Endodermal cell (in vitro differentiated cells): ENCODE measurements at places on chromosomes 3 and 15. TPM values are rescaled to one million over a fixed set of nuclear protein-coding genes. Genes with fewer than 3 reads are reported as not detected.

DNA sequence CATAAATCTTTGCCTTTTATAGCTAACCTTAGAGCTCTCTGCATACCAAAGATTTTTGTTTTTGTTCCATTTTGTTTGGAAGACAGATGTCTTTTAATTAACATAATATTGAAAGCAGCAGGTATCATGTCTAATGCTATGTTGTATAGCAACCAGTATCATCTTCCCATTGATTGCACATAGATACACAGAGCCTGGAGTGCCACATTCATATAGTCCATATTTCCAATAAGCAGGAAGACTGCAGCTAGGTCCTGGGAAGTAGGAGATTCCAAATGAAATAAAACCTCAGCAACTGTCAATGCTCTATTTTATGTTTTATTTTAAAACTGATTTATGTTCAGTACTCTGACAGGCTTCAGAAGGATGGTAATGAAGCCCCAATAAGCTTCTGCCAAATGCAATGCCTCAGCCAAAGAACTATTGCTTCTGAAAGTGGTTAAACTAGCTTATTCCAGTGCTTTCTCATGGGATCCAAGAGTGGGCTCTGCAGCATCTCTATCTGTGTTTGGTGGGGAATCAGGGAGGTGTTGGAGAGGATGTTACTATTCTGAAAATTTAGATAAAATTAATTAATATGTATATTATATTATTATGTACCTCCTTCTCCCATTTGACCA is 6.5 kb upstream of the KCNMB2 start:
- no peaks in the 10 kb centered on the region for H3K36me3 ChIP-seq
- H3K4me1 ChIP-seq: no peaks in the 10 kb centered on the region
- H3K4me3 ChIP-seq: no peak overlapping the region
- H3K27me3 ChIP-seq: no peaks in the 10 kb centered on the region

DNA sequence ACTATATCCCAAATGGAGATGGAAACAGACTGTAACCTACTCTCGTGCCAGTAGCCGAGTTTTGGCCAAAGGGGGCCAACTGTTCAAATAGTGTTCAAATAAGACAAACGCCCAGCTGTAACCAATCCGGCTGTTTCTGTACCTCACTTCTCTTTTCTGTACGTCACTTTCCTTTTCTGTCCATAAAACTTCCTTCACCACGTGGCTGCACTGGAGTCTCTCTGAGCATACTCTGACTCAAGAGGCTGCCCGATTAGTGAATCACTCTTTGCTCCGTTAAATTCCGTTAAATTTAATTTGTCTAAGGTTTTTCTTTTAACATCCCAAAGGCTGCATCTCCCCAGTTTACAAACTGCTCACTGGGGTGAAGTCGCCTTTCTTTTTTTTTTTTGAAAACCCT is 219.2 kb upstream of the P2RY1 start:
- peaks cover 6% of the 10 kb centered on the region for H3K4me1 ChIP-seq
- no peaks in the 10 kb centered on the region for H3K27me3 ChIP-seq
- no peaks in the 10 kb centered on the region for H3K36me3 ChIP-seq
- DNase-seq: no peak

The GHRL gene
- 0.40 TPM in 1 of 3 replicates, not detected in the others for total RNA-seq

The CORO2B gene
- total RNA-seq: 0.77 and 1.1 TPM in 2 replicates

DNA sequence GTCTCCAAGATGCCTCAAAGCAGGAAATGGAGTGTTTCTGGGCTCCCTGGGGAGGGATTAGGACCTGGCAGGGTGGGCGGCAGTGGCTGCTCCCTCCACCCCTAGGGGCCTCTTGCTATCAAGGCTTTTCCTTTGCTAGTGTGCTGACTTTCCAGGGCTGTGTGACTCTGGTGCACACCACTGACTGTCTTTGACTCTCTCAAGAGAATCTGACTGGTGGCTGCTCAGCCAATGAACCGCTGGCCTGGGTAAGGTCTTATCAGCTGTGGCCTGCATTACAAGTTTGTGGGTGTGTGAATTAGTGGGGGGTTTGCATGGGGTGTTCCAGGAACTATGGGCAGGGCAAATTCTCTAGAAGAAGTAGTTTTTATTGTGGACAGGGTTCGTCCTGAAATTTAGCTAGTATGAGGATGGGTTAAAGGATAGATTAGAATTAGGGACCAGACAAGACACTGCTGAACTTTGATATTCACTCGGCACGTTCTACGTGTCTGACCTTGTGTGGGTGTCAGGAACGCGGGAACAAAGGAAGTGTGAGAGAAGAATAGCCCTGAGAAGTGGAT is 29.5 kb downstream of the SIAH2 start:
- H3K4me1 ChIP-seq: peaks cover 16% of the 10 kb centered on the region
- no peaks in the 10 kb centered on the region for H3K27me3 ChIP-seq
- H3K36me3 ChIP-seq: no peaks in the 10 kb centered on the region
- no peak overlapping the region for H3K4me3 ChIP-seq

The SORD gene
- 34.2 to 40.4 TPM (median 40.3 TPM) in 3 replicates for total RNA-seq
